SJSA1 (cell line): ENCODE measurements at places on chromosomes 7 and 10.

GRCh38 chr10:38045129-38045528 lies 34.7 kb downstream of the ZNF33A start:
- no peaks in the 10 kb centered on the region for H3K4me1 ChIP-seq
- no peak overlapping the region for H3K4me3 ChIP-seq
- no peak for DNase-seq
- H3K27me3 ChIP-seq: no peaks in the 10 kb centered on the region

- H3K4me1 ChIP-seq: no peaks in the 10 kb centered on the region
- H3K36me3 ChIP-seq: no peaks in the 10 kb centered on the region
- DNase-seq: no peak
These were observed 108.5 kb downstream of the CFTR start for GRCh38 chr7:117588352-117588794.

DNA sequence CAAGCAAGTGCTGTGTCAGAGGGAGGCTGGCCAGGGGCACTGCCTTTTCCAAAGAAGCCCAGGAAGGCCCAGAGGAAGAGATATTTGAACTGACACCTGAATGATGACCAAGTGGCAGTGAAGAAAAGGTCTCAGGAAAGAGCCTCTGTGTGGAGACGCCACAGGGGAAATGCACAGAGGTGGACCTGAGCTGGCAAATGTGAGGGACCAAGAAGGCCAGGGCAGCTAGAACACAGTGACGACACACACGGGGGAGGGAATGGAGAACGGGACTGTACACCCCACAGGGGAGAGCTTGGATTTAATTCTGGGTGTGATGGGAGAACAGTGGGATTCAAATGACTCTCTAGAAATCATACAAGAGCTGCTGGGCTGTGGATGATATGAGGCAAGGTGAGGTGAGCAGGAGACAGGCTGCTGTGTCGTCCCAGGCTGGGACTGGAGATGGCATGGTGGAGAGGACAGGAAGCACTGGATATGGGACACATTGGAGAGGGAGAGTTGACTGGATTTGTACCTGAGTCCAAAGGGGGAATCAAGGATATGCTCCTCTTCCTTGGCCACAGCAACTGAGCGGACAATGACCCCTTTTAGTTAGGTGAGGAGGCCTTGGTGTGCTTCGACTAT lies 84.2 kb upstream of the DDC start:
- H3K36me3 ChIP-seq: no peaks in the 10 kb centered on the region
- DNase-seq: no peak
- no peak overlapping the region for H3K27ac ChIP-seq
- no peaks in the 10 kb centered on the region for H3K4me1 ChIP-seq
- no peaks in the 10 kb centered on the region for H3K27me3 ChIP-seq

DNA sequence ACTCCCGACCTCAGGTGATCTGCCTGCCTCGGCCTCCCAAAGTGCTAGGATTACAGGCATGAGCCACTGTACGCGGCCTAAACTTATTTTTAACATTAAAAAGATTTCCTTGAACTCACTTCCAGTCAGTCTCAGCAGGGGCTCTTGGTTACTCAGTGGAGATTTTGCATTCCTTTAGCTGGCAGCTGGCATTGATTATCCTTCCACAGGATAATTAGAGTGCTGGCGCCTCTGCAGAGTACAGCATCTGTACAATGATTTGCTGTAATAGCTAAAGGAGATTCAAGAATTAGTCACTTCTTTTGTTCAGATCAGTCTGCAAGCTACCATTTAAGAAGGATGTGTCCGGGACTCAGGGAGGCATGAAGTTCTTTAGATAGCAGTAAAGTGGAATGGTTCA lies 125.0 kb upstream of the NPY start:
- no peaks in the 10 kb centered on the region for H3K36me3 ChIP-seq
- no peak overlapping the region for H3K27ac ChIP-seq
- no peak overlapping the region for H3K4me3 ChIP-seq
- no peak for DNase-seq
